ENCODE measurements at places on chromosomes 2 and 18.

GRCh38 chr2:217953531-217953932 is 49.3 kb downstream of the TNS1 start:
- no peak for DNase-seq

DNA sequence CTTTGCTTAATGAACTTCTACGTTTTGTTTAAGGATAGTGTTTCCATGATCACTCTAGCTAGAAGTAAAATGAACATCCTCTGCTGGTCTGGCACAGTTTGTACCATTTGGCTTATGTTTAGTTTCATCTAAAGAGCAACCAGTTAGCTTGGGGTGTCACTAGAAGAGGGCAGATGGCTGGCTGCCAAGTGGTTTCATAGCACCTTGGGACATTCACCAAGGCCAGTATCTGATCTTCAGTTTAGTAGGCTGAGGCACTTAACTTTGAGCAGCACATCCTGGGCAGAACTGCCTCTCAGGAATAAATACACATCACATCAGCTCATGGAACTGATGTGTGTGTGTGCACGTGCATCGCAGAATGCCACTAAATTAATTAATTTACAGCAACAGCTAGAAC is 68.4 kb downstream of the NXPH2 start:
- no peak for DNase-seq

- no peak for DNase-seq
Measured at GRCh38 chr2:165348441-165348840, 109.2 kb downstream of the SCN2A start.

GRCh38 chr2:1563943-1564891 is 151.0 kb downstream of the TPO start:
- DNase-seq = no peak

DNA sequence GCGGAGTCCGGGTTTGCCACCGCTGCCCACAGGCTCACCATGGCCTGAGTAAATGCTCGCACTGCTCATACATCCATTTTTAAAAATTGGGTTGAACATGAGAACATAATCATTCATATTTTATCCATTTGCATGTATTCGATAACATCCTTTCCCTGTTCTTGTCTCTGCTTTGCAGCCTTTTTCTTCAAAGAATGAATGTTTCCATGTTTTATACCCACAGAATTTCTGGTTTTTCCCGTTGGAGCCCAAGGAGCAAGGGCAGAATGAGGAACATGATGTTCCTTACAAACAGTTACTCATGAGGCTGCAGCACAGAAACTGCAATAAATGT is 146.5 kb downstream of the CCDC74A start:
- DNase-seq = no peak

DNA sequence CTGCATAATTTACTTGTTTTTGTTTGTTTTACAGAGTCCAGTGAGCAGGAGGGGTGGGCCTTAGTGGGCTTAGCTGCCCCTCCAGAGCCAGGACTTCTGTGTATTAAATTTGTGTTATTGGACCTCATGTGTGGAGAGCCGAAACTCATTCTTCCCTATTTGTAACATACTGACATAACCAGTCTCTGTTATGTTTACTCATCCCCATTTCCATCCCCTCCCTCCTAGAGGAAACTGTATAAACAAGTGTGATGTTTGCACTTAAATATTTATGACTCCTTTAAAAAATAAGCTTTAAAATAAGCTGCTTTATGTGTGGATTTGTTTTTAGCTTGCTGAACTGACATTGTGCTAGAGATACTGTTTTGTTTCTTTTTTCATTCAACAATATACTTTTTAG is 13.8 kb downstream of the ZNF512 start:
- DNase-seq = no peak

GRCh38 chr2:183536290-183536689 is 412.0 kb downstream of the NUP35 start:
- no peak for DNase-seq

GRCh38 chr18:27636576-27637085 is 451.5 kb upstream of the CHST9 start:
- DNase-seq = no peak

DNA sequence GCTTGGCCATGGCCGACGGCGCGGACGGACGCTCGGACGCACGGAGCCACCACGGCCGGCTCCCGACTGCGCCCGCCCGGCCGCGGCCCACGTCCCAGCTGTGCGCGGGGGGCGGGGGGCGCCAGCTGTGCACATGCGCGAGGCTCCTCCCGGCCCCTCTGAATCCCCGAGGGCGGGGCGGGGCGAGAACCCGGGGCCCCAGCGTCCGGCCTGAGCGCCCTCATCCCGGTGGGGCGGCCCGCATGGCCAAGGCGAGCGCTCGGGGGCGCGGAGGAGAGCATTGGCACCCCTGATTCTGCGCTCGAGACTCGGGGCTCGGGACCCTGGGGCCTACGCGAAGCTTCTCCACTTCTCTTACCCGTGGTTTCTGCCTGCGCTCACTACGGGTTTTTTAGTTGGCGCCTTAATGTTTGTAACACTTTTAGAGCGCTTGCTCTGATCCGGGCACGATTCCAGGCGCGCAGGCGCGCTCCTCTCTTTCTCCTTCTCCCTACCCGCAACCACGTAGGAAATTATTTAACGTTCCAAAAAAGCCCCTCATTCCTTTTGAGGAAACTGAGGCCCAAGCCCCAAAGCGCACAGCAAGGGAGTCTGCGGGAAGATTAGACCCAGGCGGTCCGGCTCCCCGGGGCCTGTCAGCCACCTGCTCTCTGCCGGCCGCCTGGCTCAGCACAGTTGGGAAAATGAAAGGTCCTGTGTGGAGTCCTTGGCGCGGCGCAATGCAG is at the start of gene PXDN:
Gene PXDN, minus strand, starts transcription at position 70 of the 725 bp plus-strand sequence. Its CDS starts 60 bp downstream, at position 10.
- DNase-seq = no peak

DNA sequence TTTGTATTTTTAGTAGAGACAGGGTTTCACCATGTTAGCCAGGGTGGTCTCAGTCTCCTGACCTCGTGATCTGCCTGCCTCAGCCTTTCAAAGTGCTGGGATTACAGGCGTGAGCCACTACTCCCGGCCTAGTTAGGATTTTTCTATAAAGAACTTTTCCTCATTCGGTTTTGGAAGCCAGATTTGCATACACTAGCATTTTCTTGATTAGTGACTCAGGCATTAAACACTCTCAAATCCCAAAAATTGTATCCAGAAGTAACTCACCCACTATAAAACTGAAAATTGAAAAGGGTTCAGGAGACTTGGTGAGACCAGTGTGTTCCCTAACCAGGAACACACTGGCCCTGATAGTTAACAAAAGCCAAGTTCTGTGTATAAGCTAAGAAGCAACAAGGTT is 25.2 kb downstream of the EIF2AK3 start:
- DNase-seq = no peak

GRCh38 chr2:186486651-186487647 is 889 bp downstream of the ZC3H15 start:
- DNase-seq = no peak

DNA sequence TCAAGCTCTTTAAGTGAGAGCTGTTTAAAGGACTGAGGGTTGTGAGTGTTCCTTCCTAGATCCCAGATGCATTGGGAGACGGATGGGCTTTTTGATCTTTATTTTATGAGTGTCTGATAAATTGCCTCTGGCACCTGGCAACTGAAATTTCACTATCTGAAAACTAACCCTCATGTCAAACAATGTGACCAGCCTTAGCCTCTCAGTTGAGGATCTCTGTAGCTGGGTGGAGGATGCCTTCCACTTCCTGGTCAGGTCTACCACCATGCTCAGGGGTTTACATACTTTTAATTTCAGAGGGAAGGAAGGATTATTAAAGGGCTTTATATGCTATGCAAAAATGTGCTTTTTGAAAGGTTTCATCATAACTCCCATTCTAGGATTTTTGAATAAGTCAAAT is 70.5 kb upstream of the NT5C1B start:
- DNase-seq = no peak

DNA sequence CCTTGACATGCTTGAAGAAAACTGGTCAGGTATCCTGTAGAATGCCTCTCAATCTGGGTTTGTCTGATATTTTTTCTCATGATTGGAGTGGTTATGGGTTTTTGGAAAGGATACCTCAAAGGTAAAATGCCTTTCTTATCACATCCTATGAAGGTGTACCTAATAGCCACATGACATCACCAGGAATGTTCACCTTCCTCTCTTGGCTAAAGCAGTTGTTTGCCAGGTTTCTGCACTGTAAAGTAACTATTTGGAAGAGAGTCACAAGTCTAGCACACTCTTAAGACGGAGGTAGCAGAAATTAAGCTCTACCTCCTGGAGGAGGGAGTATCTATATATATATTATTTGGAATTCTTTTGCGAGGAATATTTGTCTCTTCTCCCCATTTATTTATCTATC is 17.9 kb upstream of the MIB1 start:
- no peak for DNase-seq

- DNase-seq = no peak
Measured at GRCh38 chr18:11245879-11246278, 96.5 kb upstream of the PIEZO2 start.

DNA sequence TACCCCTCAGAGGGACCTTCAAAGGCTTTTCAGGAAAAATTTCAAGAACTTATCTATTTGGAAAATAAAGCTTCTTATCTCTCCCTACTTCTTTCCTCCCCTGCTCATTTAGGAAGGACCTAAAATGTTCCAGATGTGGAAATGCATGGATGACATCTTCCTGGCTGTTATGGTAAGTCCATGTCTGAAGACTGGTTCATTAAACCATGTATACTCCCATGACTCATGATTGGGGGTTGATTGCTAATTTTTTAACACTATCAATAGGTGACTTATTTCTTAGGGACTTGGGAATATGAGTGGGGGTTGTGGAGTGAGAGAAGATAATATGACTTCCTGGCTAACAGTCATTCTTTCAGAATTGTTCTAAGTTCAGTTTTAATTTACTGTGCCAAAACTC is 104.0 kb upstream of the PARD3B start:
- no peak for DNase-seq

- peak; percentile 10 for DNase-seq
Measured at GRCh38 chr2:32342801-32343200, 14.0 kb upstream of the BIRC6 start.

GRCh38 chr2:155169317-155169716 is 470.8 kb downstream of the KCNJ3 start:
- no peak for DNase-seq

- no peak for DNase-seq
Measured at GRCh38 chr2:160670618-160671017, 177.0 kb upstream of the RBMS1 start.

GRCh38 chr2:188623995-188624643 is 332.4 kb downstream of the GULP1 start:
- no peak for DNase-seq

DNA sequence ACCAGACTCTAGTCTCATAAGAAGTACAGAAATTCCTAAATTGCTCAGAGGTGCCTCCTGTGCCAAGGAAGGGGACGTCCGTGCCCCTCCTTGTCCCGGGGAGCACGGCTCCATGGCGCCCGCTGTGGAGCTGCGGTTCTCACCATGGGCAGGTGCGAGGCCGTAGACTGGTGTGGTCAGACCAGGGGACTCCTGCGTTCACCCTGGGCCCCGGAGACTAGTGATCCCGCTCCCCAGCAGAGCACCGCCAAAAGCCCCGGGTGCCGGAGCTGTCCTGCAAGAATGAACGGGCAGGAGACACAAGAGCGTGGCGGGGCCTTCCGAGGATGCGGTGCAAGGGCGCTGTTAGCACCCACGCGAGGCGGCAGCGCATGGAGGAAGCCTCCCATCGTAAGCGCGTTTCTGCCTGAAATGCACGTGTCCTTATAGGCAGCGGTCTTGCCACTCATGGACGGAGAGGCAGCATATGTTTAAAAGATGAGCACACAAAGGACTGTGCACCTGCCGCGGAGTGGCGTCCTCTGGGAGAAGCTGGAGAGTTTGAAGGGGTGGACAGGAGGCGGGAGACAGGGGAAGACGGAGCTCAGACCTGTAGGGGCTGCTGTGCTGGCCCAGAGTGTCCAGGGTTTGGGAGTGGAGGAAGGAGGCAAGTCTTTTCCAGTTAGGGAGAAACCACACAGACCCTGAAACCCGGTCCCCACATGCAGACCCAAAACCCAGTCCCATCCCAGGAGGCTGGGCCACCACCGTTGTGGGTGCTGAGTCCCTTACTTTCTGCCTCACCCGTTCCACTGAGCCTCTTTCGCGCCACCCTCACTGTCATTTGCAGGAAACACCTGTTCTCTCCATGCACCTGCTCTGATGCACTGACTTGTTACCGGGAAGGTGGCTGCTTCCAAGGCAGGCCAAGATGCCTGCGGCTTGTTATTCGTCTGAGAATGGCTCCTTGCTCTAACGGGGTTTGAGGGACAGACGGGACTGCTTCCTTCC is 7.5 kb upstream of the KCNG2 start:
- no peak for DNase-seq

DNA sequence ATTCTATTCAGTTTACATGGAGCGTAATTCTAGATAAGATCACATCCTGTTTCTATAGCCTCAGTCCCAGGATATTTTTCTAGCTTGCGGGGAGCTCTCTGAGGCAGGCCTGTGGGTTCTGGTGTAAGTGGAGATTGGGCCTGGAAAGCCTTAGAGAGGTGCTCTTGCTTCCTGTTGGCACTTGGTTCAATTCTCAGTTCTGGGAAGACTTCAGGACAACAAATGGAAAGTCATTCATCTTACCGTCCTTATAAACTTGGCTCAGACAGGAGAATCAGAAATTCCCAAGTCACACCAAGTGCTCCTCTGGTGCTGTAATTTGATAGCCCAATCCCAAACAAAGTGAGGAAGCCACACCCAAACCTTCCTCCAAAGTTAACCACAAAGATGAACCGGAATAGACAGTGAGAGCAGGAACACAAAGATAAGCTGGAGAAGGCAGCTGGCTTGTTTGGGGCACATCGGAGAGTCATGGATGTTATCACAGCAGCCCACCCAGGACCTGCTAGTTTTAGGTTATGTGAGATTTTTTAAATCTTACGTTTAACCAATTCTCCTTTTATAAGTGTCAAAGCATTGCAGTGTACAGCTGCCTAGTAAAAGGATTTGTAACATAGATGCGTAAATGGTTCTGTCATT is 144.3 kb upstream of the MAP3K20 start:
- no peak for DNase-seq

GRCh38 chr2:22957446-22957845 is 427.5 kb upstream of the KLHL29 start:
- DNase-seq = no peak

DNA sequence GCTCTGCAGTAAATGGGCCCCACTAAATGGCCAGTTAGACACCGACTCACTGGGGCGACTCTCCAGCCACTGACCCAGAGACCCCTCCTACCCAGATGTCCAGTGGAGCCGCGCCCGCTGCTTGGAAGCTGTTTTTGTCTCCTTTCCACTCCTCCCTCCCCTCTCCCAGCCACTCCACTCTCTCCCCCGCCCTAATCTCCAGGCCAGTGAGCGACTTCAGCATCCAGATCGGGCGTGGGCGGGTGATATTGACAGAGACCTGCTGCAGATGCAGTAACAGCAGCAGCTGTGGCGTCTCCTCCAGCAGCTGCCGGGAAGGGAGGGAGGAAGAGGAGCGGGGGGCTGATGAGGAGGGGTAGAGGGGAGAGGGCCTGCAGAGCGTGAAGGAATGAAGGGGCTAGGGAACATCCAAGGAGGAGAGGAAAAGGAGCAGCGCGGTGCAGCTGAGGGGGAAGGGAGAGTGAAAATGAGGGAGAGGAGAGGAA is at the start of gene SCN7A:
Gene SCN7A, minus strand, starts transcription at position 110 of the 485 bp plus-strand sequence. CDS start 16,553 bp downstream, outside the sequence.
- peak; percentile 5 for DNase-seq

DNA sequence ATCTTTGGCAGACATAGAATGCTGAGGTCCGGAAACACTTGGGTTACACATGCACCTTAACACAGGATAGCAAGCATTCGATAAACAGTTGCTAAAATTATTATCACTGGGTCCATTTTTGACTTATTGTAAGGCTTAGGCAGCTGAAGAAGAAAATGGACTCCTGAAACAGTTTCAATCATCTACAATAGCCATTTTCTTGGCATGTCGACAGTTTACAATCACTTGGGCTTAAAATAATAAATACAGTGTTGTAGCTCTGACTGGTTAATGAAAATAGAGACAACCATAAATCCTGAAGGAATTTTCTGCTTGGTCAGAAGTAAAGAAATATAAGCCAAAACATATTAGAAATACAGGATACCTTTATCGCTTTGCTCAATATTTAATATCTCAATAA is 169.2 kb downstream of the XIRP2 start:
- no peak for DNase-seq
